NCI-H1694 treated with DMSO at 0.1 percent for 48 hours (cell line): ENCODE measurements at places on chromosomes 6 and 20.

GRCh38 chr6:168410554-168411011 lies 30.4 kb upstream of the SMOC2 start:
- no peak for DNase-seq

DNA sequence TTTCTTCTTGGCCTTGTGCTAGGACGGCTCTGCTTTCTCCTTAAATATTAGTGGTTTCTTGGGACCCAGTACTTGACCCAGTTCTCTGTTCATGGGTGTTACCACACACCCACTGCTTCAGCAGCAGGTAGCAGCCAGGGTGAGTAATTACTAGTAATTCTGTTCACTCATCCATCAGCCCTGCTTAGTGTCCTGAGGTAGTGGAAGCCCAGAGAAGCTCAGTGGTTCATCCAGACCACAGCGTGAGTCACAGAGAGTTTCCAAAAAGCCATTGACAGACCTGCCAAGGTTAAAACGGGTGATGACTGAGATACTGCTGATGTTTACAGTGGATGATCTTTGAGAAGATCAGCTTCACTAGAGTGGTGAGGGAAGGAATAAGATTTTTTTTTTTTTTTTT lies 51.7 kb upstream of the HINT3 start:
- DNase-seq: no peak

GRCh38 chr6:157449610-157450009 lies 68.6 kb downstream of the ZDHHC14 start:
- no peak for DNase-seq

- DNase-seq: no peak
These were observed 51.1 kb downstream of the GNAS start for GRCh38 chr20:58903614-58904013.

DNA sequence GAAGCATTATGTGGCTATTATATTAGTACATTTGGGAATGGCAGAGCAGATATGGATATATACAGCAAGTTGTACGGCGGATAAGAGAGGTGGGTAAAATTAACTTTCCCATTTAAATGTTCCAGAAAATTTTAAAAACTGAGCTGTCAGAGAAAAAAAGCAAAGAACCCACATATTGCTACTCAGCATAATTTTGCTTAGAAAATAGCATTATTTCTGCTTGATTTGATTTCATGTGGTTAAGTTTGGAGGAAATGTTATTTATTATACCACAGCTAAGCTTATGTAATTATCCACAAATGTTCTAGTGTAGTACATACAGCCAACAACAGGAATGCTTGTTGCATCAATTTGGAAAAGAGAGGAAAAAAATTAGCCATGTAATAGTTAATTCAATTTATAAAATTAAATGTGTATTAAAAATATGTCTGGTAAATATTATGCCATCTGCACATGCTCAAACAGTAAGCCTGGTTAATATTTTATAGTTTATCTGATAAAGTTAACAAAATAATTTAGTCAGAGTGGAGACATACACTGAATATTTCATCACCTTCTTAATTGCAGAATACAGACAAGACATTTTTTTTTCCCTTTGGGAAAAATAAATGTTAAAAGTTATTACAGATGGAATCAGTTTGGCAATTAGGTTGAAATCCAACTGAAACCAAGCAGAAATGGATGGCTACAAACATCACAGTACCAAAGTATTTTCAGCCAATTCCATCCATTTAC lies 172.1 kb upstream of the ID4 start:
- peak; percentile 54 for DNase-seq

- no peak for DNase-seq
These were observed 41.1 kb downstream of the VEGFA start for GRCh38 chr6:43810965-43811732.

GRCh38 chr20:18057101-18057993 lies at the start of gene OVOL2:
TSS of gene OVOL2 (minus strand) at chr20:18057916. CDS start at chr20:18057634, 282 bp downstream.
- DNase-seq: no peak

- DNase-seq: no peak
These were observed 722.1 kb downstream of the EYS start for GRCh38 chr6:64984948-64985347.

GRCh38 chr20:50220093-50220893 lies 29.7 kb downstream of the CEBPB start:
- DNase-seq: no peak

- no peak for DNase-seq
These were observed 30.9 kb downstream of the HEBP2 start for GRCh38 chr6:138434925-138435324.

GRCh38 chr20:4956200-4956810 lies 45.0 kb downstream of the SLC23A2 start:
- DNase-seq: peak; percentile 49

DNA sequence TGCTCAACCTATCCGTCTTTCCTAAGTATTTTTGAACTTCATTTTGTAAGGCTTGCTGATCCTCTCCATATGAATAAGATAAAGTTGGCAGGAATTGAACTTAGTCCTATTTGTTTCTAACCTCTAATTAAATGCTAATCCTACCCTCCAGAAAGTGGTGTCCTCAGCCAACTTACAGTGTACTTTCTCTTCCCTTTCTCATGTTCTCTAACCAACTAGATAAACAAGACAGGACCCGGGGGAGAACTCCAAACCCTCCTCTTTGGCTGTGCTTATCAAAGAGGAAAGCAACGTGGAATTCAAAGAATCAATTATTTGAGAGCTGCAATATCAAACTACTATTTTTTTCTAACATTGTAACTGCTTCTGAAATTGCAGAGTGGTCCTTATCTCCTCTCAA lies 56.5 kb upstream of the NRSN1 start:
- DNase-seq: no peak

- no peak for DNase-seq
These were observed 2.1 kb upstream of the TBXT start for GRCh38 chr6:166169549-166170421.

GRCh38 chr6:111841822-111842221 lies 31.4 kb downstream of the FYN start:
- no peak for DNase-seq

GRCh38 chr6:5181510-5182317 lies 79.0 kb downstream of the LYRM4 start:
- no peak for DNase-seq

DNA sequence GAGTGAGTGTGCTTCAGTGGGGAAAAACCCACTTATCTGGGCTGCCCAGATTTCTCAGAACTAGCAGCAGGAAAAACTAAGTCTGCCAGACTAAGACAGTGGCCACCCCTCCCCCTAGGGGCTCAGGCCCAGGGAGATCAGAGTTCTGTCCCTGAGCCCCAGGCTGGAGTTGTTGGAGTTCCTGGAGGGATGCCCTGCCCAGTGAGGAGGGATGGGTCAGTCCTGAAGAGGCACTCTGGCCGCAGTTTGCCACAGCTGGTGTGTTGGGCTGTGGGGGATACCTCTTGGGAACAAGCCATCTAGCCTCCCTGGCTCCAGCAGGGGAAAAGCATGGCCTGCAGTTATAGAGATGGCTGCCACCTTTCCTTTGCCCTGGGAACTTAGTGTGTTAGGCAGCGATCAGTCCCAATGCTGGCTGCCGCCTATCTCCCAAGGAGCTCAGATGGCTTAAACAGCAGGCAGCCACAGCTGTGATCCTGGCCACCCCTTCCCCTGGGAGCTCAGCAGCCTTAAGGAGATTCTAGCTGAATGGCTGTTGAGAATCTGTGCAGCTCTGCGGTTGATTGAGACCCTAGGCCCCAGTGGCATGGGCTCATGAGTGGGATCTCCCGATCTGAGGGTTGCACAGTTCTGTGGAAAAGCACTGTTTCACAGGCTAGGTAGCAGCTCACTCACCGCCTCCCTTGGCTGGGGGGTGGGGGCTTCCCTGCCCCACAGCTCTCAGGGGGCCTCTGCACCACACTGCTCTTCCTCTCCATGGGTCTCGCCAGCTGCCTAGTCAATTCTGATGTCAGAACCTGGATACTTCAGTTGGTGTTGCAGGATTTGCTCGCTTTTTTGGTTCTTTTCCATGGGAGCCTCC lies 13.2 kb downstream of the SIRPG start:
- DNase-seq: no peak

DNA sequence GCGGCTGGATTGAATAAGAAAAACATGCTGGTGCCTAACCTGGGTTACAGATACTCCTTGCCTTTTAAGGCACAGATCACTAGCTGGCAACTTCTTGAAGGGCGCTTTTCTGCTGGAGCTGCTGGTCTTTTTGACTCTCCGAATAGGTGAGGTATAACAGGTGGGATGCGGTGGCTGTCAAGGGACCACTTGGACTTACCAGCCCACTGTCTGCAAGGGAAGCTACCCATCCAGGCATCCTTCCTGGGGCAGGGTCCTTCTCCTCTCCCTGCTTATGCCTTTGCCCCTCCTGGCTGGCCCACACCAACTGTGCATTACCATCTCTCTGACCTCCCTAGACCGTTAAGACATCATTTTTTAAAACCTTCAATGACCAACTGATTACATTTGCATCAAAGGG lies 57.4 kb downstream of the NPEPL1 start:
- no peak for DNase-seq

DNA sequence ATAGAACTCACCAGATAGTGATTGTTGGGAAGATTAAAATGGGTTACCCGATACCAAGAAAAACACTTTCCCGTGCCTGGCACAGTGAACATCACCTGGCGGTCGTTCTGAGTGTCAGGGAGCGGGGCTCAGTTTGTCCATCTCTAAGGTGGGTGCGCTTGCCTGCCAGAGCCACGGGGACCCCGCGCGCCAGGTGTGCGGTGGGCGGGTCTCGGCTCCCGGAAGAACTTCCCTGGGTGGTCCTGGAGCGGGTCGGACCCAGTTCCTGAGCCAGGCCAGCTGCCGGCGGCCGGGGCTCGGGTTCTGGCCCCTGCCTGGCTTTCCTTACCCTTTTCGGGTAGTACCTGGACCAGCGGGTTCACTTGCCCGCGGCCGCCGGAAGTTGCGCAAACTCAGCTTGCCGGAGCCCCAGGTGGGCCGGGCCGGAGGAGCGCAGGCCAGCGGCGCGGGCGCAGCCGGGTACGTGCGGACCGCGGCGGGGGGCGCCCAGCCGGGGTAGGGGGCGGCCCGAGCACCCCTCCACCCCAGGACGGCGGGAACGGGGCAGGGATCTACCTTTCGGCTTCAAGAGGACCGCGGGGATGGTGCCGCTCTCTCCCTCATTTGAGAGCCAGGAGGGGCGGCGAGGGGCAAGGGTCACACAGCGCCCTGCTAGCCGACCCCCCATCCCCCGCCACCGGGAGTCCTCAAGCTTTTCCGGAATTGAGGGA lies 7.5 kb downstream of the FAM110A start:
- no peak for DNase-seq

- DNase-seq: no peak
These were observed 99.2 kb downstream of the MYO6 start for GRCh38 chr6:75848274-75848673.

- no peak for DNase-seq
These were observed 94.3 kb downstream of the PAK5 start for GRCh38 chr20:9744551-9744950.

DNA sequence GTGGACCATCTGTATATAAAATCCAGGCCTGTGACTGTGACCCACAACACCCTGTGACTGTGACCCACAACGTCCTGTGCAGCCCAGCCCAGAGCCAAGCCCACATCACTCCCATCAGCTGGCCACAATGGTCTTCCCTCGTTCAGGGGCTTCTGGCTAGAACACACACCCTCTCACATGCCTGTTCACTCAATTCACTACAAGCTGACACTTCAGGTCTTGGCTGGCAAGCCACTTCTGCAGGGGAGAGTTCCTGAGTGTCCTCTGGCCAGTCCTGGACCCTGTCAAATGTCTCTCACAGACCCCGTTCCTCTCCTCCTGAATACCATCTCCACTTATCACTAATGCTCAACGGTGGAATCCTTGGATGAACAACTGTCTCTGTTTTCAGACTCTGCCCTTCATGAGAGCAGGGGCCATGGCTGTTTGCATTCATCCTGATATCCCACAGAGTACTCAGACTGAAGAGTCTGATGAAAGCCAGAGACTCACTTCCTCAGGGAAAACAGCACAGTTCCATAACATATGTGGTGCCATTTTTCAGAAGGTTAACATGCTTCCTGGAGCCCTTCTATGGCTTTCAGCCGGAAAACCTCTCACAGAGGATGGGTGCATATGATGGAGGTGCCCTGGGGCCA lies 56.0 kb downstream of the MYH7B start:
- no peak for DNase-seq

DNA sequence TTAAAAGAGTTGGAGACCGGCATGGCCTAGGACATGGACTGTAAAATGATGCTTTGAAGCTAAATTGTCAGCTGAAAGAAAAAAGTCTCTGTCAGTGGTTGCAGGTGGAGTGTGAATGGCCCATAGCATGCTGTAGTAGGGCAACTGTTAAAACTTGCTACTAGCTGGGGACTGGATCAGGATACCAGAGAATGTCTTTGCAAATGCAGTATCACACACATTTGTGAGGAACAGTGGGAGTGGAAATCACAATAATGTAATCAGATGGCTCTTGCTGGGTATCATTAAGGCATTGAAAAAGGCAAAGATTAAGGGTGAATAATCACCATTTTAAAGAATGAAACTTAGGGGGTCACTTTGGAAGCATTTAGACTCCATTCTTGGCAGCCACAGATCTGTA lies 737.9 kb downstream of the EYS start:
- no peak for DNase-seq

- no peak for DNase-seq
These were observed 38.1 kb downstream of the TBPL1 start for GRCh38 chr6:133991096-133991593.
